ENCODE measurements at places on chromosomes 5 and 9.

DNA sequence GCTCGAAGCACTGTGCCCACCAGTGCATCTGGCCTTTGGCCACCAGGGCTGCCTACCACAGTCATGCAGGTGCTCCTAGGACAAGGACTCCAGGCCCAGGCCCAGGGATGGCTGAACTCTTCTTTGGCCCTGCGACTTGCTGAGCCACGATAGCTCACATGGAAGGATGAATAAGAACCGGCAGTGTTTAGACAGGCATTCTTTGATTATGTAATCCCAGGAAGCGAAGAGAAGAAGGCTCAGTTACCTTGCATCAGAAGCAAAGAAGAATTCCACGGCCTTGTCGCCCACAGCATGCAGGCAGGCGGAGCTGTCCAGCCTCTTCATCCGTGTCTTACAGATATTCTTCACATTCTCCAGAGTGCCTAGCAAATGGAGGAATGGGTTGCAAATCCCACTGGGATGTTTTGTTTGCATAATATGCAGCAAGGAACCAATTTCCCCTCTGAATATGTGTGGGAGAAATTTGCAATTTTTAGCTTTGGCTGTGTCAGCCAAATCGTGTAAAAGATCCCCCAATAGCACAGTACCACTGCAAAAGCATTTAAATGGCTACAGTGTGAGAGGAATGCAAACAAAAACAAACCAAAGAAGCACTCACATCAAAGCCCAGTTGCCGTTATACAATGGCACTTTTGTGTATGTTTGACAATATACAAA lies 29.1 kb downstream of the GFPT2 start:
- no peak for DNase-seq

DNA sequence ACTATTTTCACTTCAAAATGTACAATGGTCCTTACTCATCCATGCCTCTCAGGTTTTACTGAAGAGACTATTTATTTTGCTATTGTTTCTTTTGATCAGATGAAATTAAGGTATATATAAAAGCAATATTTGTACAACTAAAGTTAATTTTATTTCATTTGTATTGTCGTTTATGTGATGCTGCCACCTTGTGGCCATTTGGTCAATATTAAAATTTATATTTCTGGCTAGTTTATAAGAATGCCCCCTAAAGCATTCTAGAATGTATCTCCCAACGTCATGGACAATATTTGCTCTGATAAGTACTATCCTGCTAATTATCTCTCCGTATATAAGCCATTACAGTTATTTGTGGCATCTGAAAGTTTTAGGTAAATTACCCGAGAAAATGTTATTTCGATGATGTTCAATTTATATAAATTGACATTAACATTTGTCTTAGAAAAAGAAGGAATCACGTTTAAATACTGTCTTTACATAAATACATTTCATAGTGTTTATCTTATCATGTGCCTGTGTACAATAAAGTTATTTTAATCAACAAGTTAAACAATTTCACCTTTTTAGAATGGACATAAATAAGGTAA lies 680.0 kb downstream of the TAF11L14 start:
- peak; percentile 2 for DNase-seq

GRCh38 chr5:81750308-81751008 lies 439 bp downstream of the SSBP2 start:
- peak; percentile 9 for DNase-seq

DNA sequence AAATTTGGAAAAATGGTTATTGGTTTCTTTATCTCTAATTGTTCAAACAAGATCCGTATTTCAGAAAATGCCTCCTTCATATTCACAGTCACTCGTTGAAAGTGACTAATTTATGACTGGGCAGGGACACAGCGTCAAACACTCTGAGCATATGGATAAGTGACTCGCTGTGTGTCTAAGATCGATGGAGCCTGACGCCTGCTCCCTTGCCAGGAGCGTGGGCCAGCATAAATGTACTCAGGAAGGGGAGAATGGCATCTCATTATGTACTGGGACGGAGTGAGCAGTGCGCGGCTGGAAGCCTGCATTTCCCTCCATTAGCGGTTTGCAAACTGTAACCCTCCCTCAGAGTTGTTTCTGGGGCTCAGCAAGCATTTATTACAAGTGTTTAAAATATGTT lies 79.8 kb upstream of the CAST start:
- peak; percentile 20 for DNase-seq

- DNase-seq: no peak
These were observed 231.5 kb downstream of the FANCC start for GRCh38 chr9:95085861-95086563.

- no peak for DNase-seq
These were observed 4.9 kb downstream of the TXNDC8 start for GRCh38 chr9:110332766-110333165.

DNA sequence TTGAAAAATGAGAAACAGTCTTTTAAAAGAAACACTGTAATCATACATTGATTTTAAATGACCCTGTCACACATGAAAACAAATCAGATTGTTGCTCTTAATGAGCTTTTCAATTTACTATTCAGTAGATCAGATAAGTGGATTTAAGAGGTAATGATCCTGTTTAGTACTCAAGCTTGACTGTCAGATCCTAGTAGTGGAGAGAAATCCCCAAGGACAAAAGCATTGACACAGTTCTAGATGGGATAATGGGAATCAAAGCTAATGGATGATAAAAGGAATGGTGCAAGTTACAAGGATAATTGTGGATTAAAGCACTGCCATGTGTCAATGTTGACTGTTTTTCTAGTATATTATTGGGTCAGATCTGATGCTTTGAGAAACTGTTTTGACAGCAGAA lies 142.3 kb upstream of the TLX3 start:
- DNase-seq: no peak

GRCh38 chr5:893711-894110 lies 1.0 kb downstream of the TRIP13 start:
- DNase-seq: no peak

- no peak for DNase-seq
These were observed 273.2 kb upstream of the MEF2C start for GRCh38 chr5:89156226-89156625.

GRCh38 chr5:9622971-9623421 lies 7.2 kb downstream of the TAS2R1 start:
- peak; percentile 78 for DNase-seq

DNA sequence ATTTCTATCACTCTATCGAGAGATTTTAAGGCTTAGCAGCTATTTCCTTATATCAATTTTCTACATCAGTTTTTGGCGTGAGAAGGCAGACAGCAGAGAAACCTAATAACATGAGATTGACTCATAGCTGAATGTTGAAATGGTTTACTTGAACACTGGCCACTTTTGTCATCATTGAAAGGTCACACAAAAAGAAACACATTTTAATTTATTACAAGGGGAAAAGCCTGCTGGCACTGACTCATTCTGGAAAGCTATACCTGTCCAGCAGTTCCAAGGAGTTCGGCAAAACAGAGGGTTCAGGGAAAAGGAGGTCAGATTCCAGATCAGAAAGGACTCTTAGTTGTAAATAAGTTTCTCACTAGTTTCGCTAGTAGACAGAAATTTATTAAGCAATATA lies 566.4 kb downstream of the DNAH5 start:
- DNase-seq: peak; percentile 47

- no peak for DNase-seq
These were observed 80.2 kb downstream of the PRKACG start for GRCh38 chr9:68933434-68934328.
